Femur (tissue), 1 donor: ENCODE measurements at places on chromosomes 13 and 19.

- DNase-seq: no peak
These were observed 68.6 kb downstream of the FOXO1 start for GRCh38 chr13:40597735-40598365.

GRCh38 chr19:18299654-18300053, 18.2 kb upstream of the JUND start:
- no peak for DNase-seq

DNA sequence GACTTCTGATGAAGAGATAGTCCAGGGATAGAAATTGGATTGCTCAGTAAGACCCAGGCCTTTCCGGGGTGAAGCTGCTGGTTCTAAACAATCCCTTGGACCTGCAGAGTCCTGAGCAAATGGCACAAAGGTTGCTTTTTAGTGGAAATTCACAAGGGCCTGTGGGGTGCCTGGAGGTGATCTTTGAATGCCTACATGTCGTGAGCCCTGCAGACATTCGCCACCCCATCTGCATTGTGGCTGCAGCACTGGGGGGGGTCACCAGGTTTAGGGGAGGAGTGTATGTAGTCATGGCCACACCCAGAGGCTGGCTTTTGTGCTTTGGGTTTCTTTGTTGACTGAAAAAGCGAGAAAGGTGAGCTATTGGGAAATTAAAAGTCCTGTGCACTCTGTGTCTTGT, 41.4 kb downstream of the SLC7A9 start:
- no peak for DNase-seq

DNA sequence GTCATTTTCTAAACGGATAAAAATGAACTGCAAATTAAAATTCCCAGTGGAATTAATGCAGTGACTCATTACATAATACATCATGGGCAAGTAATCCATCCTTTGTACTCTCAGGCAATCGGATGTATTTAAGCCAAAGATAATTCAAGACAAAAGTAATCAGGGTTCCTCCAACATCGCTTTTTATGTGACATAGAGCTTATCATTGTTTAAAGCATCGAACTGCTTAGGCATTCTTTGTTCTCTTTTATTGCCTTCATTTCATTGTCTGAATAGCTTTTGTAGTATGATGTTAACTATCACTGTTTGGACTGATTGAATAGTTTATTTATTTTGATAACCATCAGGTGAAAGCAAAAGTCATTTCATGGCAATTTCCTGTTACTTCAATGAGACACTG, 209.4 kb downstream of the ITGBL1 start:
- no peak for DNase-seq

GRCh38 chr19:7779631-7780486, 16.8 kb downstream of the CLEC4M start:
- no peak for DNase-seq

DNA sequence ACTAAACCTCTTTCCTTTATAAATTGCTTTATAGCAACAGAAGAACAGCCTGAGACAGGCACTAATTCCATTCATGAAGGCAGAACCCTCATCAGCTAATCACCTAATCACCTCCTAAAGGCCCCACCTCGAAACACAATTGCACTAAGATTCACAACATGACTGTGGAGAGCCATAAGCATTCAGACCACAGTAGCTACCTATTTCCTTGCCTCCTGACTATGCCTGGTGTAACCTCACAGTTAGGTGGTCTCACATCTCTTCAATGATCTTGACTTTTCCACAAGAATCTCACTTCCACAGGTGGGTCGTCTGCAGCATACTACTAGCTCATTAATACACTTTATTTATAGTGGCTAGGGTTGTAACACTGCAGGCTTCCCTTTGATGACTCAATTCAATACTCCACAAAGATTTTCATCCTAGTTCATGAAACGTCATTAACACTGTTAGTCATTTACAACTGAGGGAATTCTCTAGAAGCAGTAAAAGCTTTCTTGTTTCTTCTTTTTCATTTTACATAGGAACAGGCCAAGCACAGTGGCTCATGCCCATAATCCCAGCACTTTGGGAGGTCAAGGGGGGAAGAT, 27.1 kb downstream of the STK24 start:
- no peak for DNase-seq

DNA sequence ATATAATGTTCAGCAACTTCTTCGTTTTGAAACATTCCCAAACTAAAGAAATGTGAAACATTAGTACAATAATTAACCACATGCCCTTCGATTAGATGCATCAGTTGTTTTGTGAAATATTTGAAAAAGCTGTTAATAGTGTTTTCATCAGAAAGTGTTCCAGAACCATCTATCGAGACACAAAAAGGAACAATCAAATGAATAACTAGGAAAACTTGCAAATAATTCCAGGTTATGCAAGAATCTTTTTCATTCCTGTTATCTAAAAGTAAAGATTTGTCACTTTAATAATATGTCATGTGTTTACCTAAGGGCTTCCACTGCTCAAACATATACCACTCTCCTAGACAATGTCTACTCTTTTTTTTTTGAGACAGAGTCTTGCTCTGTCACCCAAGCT, 904.2 kb upstream of the MIR17HG start:
- no peak for DNase-seq

DNA sequence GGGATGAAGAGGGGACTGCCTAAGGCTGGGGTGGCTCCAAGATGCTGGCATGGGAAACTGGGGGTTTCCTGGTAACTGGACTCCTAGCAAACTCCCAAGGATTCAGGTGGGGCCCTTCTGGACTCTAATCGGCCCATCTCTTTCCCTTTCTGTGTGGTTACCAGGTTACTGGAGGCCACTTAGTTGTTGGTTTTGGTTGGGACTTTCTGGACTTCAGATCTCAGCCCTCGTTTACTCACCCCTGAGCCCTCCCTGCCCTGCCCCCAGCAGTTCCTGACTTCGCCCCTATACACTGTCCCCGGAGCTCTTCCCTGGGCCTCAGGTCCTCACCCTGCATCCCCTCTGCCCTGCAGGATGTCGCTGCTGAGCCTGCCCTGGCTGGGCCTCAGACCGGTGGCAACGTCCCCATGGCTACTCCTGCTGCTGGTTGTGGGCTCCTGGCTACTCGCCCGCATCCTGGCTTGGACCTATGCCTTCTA, 328 bp downstream of the CYP4F12 start:
- no peak for DNase-seq
